ENCODE measurements at places on chromosomes 6 and 20.

- DNase-seq = no peak
Observed at GRCh38 chr6:108630050-108630714, 69.5 kb downstream of the FOXO3 start.

DNA sequence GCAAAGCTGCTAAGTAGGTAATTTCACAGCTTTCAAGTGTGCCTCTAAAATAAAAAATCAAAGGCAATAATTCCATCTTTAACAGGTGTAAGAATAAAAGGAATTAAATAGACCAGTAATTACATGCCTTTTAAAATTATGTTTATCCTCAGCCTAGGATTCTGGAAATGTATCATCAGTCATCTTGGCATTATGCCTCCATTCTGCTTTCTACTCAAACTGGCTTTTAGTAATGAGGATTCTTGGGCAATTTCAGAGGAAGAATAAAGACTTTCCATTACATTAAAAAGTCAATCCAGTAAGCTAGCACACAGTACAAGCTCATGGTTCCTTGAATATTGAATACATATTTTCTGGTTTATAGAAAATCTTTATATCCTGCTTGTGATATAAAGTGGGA, 44.7 kb downstream of the GSTA2 start:
- DNase-seq = no peak

DNA sequence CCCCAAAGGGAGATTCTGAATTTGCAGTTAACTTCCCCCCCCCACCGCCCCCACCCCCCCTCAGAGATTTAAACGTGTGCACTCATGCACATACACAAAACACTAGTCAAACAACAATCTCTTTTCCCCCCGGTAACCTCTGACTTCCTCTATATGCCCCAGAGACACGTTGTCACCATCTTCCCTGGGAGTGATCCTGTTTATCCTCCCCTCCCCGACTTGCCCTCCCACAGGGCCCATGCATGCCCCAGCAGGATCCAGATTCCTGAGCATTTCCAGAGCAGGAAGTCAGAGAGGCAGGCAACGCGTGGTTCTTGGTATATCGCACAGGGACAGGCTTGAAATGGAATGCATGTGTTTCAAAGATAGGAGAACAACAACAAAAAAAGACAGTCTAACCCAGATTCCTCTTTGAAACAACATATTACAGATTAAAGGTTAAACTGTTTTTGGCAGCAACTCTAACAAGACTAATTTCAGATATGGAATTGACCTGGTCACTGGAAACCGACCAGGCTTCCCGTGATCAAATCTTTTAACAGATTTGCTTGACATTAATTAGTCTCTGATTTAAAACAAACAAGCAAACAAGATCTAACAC, 1.3 kb downstream of the BLCAP start:
- DNase-seq = no peak

- DNase-seq = no peak
Observed at GRCh38 chr20:16411361-16411760, 161.9 kb downstream of the KIF16B start.

GRCh38 chr6:63352544-63353285, 32.9 kb upstream of the LGSN start:
- DNase-seq = no peak

DNA sequence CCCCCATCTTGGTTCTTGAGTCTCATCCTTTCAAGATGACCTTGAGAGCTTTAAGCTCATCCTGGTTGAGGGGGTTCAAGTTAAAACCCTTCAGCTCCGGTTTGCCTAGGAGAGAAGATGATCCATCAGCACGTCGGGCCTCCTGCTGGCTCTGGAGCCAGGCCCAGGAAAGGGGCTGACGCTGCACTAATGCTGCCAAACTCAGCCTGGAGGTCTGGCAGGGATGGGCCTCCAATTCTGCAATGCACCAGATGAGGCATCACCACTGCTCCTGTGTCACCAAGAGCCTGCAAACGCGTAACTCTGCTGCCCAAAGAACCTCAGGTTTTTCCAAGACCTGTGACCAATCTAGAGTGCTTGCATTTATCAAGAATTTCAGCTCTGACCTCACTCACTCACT, 6.1 kb downstream of the PDRG1 start:
- DNase-seq = no peak

- no peak for DNase-seq
Observed at GRCh38 chr6:38345586-38345985, 294.1 kb downstream of the BTBD9 start.

- no peak for DNase-seq
Observed at GRCh38 chr6:107657755-107658461, 166.2 kb downstream of the SCML4 start.

GRCh38 chr6:140050101-140050995, 675.9 kb upstream of the CITED2 start:
- DNase-seq = no peak

DNA sequence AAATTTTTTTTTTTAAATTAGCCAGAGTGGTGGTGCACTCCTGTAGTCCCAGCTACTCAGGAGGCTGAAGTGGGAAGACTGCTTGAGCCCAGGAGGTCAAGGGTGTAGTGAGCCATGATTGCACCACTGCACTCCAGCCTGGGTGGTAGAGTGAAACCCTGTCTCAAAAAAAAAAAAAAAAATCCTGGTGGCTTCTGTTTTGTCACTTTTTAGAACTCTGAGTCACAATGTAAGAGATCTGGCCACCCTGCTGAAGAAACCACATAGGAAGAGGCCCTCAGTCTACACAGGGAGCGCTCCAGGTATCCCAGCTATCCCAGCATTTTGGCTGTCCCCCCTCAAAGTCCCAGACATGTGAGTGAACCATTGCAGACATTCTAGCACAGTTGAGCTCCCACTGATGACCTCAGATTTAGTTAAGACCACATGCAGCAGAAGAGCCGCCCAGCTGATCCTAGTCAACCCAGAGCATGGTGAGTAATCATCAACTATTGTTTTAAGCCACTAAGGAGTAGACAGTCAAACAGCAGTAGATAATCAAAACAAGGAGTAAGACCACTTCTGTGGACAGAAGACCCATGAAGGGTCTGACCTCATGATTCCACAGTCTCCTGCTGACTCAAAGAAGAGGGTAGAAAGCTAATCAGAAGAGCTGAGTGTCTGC, 12.7 kb upstream of the ARFGEF2 start:
- DNase-seq = no peak

DNA sequence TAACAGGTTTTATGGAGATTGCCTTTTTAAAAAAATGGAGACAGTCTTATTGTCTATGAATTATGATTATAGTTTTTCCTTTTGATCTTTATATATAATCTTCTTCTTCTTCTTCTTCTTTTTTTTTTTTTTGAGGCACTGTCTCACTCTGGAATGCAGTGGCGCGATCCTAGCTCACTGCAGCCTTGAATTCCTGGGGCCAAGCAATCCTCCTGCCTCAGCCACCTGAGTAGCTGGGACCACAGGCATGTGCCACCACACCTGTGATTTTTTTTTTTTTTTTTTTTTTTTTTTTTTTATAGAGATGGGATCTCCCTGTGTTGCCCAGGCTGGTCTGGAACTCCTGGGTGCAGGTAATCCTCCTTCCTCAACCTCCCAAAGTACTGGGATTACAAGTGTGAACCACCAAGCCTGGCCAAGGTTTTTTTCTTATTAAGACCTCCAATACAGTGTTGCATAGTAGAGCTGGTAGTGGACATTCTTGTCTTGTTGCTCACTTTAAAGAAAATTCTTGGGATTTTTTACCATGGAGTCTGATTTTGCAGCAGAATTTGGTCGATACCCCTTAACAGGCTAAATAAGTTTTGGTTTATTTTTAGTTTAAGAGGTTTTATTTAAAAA, 46.5 kb downstream of the STK4 start:
- DNase-seq = no peak

DNA sequence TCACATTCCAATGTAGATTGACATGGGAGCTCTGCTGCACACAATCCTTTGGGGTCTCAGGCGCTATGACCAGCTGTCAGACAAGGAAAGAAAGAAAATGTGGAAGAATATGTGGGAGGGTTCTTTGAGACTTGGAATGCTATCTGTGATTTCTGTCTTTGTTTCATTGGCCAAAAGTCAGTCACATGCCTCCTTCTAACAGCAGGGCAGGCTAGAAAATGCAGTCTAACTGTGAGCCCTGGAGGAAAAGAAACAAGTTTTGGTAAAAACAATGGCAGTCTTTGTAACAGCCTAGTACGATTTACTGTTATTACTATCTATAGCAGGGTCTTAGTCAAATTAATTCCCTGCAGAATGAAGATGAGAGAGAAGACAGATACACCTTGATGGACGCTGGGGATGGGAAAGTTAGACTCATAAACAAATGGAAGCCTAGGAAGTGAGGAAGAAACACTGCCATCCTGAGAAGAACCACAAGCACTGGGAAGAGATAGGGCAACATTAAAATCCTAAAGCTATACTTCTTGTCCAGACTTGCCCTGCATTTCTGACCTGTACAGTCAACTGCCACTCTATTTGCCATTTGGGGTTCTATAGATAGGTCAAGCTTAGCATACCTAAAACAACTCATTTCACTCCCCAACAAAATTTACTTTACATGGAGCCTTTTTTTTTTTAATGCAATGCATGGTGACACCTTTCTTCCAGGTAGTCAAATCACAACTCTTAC, 833.0 kb downstream of the KIF16B start:
- DNase-seq = no peak

DNA sequence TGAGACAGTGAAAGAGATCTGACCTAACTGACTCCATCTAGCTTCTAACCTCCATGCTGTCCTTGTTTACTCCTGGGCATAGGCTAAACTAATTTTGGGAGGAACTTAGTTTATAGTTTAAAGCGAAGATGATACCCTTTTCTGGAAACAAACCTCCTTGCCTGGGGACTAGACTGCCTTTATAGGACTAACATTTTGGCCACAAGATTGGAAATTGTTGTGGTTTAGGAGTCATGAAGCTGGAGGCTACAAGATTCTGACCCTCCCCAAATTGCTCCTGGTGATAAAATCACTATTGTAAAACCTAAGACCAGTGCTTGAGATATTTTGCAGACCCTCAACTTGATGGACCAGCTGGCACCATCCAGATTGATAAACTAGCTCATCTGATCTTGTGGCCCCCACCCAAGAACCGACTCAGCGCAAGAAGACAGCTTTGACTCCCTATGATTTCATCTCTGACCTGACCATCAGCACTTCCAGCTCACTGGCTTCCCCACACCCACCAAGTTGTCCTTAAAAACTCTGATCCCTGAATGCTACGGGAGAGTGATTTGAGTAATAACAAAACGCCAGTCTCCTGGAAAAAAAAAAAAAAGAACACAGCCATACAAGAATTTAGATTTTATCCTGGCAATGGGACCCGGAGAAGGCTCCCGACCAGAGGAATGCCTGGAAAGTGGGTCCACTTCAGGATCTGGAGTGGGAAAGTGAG, 63.0 kb downstream of the ABHD12 start:
- no peak for DNase-seq

DNA sequence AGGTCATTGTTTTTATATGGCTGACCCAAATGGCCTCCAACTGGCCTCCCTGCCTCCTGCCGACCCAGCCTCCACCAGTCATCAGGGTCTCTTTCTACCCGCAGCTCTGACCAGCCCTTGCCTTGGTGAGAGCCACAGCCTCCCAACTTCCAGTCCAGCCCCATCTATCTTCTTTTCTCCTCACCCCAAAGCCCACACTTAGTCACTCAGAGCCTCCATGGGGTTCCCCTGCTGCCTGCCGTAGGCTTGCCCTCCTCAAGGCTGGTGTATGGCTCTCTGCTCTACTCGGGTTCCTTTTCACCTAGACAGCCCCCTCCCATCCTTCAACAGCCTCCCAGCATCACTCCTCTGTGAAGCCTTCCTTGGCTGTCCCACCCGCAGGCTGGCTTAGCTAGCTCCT, 18.2 kb downstream of the TCF15 start:
- no peak for DNase-seq

GRCh38 chr20:40010483-40010882, 678.6 kb downstream of the MAFB start:
- DNase-seq = no peak

- no peak for DNase-seq
Observed at GRCh38 chr6:139666284-139666683, 291.8 kb upstream of the CITED2 start.

- peak; percentile 34 for DNase-seq
Observed at GRCh38 chr6:106510090-106510970, 119.0 kb downstream of the RTN4IP1 start.

GRCh38 chr6:34169897-34170296, 24.0 kb upstream of the GRM4 start:
- DNase-seq = no peak

- DNase-seq = peak; percentile 86
Observed at GRCh38 chr20:47319517-47320252, 36.8 kb downstream of the ZMYND8 start.

DNA sequence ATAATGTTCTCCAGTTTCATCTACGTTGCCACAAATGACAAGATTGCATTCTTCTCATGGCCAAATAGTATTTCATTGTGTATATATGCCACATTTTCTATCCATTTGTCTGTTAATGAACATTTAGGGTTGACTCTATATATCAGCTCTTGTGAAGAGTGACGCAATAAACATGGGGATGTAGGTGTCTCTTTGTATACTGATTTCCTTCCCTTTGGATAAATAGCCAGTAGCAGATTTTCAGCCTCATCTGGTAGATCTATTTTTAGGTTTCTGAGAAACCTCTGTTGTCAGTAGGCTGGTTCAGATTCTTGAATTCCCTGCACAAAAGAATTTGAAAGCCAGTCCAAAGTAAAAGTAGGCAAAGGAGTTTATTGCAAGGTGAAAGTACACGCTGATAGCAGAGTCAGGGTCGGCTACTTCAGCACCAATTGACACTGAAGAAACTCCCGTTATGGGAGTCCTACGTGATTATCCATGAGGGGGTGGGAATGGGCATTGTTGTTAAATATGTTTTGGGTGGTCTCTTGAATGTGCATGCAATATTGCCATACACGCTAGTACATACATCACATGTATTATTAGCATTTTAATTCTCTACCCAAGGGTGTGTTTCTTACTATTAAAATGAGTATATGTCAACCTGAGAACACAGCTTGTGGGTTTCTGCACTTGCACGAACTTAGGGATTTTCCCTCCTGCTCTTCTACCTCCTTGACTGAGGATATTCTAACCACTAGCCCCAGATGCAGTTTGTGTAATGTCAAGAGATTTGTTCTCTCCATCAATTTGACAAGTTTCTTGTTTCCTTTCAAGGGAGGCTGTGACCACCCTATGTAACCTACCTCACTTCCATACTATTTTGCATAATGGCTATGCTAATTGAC, 14.4 kb upstream of the SLC17A2 start:
- DNase-seq = no peak

GRCh38 chr20:43751167-43752050, 24.6 kb upstream of the GTSF1L start:
- DNase-seq = no peak

- no peak for DNase-seq
Observed at GRCh38 chr6:164051427-164051826, 636.9 kb downstream of the QKI start.

- no peak for DNase-seq
Observed at GRCh38 chr6:52149949-52150348, 36.2 kb upstream of the IL17A start.

DNA sequence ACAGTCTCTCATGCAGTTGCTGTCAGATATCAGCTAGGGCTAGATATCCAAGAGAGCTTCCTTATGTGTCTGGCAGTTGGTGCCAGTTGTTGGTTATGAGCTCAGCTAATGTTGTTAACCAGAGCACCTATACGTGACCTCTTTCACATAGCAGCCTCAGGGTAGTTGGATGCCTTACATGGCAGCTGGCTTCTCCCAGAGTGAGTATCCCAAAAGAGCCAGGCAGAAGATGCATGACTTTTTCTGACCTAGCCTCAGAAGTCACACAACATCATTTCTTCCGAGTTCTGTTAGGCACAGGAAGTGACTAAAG, 175.7 kb downstream of the VEGFA start:
- no peak for DNase-seq
